Central memory CD8-positive, alpha-beta T cell (primary cell): ENCODE measurements at places on chromosomes 5 and 9.
A peak's percentile ranks its signal among the peaks of the same experiment; 100 is the strongest.

DNA sequence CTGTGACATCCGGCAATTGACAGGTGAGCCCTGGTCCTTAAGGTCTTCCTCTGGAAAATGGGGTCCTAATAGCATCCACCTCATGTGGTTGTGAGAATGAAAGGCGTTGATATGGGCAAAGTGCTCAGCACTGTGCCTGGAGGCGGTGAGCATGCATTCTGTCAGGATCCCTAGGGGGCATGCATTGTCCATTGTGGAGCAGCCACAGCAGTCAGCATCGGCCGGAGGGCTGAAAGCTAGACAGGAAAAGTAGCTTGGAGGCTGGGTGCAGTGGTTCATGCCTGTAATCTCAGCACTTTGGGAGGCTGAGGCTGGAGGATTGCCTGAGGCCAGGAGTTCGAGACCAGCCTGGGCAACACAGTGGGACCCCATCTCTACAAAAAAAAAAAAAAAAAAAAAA is 122.2 kb downstream of the LHX2 start:
- H3K27me3 ChIP-seq, result no peaks in the 10 kb centered on the region
- H3K4me1 ChIP-seq, result no peaks in the 10 kb centered on the region
- no peak for DNase-seq
- no peak overlapping the region for H3K4me3 ChIP-seq
- H3K27ac ChIP-seq, result no peak overlapping the region

DNA sequence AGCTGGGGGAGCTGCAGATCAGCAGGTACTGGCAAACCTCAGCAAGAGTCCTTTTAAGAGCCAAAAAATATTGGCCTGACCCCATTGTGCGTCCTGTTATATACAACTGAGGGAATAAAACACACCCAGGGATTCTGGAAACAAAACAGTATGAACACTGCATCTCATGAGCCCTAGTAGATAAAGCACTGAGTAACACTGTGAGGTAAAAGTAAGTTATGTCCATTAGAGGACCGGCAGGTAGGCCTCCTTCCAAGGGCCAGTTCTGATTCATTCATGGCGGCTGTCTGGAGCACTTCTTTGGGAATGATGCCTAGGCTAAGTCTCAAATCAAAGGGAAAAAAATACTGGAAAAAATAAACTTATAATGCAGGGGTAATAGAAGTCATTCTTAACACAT is 64.9 kb downstream of the PDE4D start:
- H3K4me1 ChIP-seq, result no peaks in the 10 kb centered on the region
- no peak for DNase-seq
- peaks cover 4% of the 10 kb centered on the region for H3K27me3 ChIP-seq

DNA sequence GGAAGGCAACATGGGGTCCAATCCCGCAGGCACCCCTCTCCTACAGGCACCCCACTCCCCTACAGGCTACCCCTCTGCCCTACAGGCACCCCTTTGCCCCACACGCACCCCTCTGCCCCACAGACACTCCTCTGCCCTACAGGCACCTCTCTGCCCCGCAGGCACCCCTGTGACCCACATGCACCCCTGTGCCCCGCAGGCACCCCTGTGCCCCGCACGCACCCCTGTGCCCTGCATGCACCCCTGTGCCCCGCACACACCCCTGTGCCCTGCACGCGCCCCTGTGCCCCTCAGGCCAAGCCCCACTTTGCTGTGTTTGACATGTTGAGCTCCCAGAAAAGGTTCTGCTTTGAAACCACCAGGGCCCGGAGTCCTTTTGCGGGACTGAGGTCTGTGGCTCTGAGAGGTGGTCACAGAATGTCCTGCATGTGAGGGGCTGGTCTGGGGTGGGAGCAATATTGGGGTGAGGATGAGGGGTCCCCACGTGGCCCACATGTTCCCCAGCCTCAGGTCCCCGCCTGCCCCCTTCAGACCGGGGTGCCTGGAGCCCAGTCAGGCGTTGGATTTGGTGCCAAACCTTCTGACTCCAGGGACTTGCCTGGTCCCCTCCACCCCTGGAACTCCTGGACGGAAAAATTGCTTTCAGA is 616 bp upstream of the QRFP start:
- no peak for DNase-seq
- peaks cover 2% of the 10 kb centered on the region for H3K36me3 ChIP-seq
- H3K27ac ChIP-seq, result no peak overlapping the region

- H3K4me3 ChIP-seq, result no peak overlapping the region
- H3K36me3 ChIP-seq, result no peaks in the 10 kb centered on the region
- no peak overlapping the region for H3K27ac ChIP-seq
- no peaks in the 10 kb centered on the region for H3K4me1 ChIP-seq
- H3K27me3 ChIP-seq, result no peaks in the 10 kb centered on the region
- no peak for DNase-seq
Measured at GRCh38 chr9:16132513-16132912, 579.7 kb downstream of the CCDC171 start.

DNA sequence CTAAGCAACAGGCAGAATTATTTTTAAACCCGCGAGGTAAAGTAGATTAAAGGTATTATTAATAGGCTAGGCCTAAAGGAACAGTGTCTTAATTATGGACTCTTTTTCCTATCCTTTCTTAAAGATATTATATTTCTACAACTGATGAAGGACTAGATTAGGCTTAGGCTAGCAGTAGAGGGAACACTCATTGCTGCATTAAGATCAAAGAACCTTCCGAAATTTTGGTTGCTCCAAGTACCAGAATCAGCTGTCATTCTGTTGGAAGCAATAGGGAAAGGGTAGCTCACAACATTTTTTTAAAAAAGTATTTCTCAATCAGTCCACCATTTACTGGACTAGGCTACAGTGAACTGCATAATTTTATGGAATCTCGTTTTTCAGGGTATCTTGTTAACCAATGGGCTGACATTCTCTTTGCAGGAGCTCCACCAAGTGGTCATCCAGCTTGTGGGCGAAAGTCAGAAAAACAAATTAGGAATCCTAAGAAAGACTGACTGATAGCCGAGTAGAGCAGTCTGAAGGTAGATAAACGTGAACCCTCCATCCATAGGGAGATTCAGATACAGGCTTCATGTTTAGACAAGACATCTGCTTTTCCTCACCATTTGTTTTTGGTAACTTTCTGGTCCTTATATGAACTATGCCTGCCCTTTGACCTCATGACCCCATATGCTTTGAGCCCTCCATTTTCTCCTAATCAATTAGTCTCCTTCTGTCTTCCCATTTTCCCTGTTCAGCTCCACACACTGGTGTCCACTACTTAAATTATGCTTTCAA is 103.6 kb upstream of the CHD1 start:
- H3K4me3 ChIP-seq, result peak overlapping the region; percentile 79
- H3K4me1 ChIP-seq, result peaks cover 52% of the 10 kb centered on the region
- DNase-seq, result no peak
- H3K36me3 ChIP-seq, result peaks cover 2% of the 10 kb centered on the region

- no peak overlapping the region for H3K27ac ChIP-seq
- no peaks in the 10 kb centered on the region for H3K4me1 ChIP-seq
- H3K4me3 ChIP-seq, result no peak overlapping the region
- no peak for DNase-seq
Measured at GRCh38 chr9:75830303-75830702, 60.2 kb upstream of the PCSK5 start.

DNA sequence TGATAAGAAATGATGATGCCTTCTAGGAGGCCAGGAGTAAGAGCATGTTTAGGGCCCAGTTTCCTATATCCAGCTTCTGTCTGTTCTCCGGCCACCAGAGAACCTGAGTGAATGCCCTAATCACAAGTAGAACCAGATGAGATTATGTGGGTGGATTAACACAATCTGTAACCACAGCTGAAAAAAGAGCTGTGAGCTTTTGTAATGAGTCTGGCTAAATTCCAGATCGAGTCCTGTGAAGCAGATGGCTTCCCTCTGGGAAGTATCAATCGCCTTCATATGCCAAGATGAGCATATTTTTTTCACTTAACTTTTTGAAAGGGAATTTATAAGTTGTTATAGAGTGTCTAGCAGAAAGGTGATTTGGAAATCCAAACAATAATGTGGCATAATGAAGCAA is 99.8 kb downstream of the NNT start:
- H3K27me3 ChIP-seq, result no peaks in the 10 kb centered on the region
- no peak overlapping the region for H3K27ac ChIP-seq
- DNase-seq, result no peak
- H3K4me1 ChIP-seq, result peaks cover 6% of the 10 kb centered on the region

GRCh38 chr9:132894346-132894745 is 15.6 kb downstream of the SPACA9 start:
- H3K27me3 ChIP-seq, result no peaks in the 10 kb centered on the region
- DNase-seq, result no peak
- H3K27ac ChIP-seq, result no peak overlapping the region
- H3K4me3 ChIP-seq, result no peak overlapping the region

- DNase-seq, result no peak
- H3K4me3 ChIP-seq, result no peak overlapping the region
- H3K27ac ChIP-seq, result no peak overlapping the region
- peaks cover 14% of the 10 kb centered on the region for H3K4me1 ChIP-seq
Measured at GRCh38 chr9:112841261-112841660, 49.4 kb downstream of the SLC46A2 start.

DNA sequence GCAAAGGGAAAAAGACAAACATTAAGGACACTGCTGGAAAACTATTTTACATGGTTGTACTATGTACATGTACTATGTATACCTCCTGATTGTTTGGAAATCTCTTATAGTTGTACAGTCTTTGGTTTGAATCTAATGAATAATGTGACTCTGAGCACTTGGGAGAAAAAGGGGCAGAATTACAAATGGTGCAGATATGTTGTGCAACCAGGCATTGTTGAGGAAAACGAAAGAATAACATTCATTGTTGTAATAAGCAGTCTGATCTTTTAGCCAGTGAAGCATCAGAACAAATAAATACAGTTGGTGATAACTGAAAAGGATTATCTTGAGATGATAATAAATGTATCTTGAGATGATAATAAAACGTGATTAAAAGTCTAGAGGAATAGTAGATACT is 87.2 kb downstream of the CSNK1G3 start:
- H3K36me3 ChIP-seq, result peaks cover 8% of the 10 kb centered on the region
- H3K27me3 ChIP-seq, result no peaks in the 10 kb centered on the region
- peaks cover 5% of the 10 kb centered on the region for H3K4me1 ChIP-seq
- H3K4me3 ChIP-seq, result no peak overlapping the region
- no peak for DNase-seq
